OCI-M1 (cell line): ENCODE measurements at places on chromosomes 13 and 19.
A peak's percentile ranks its signal among the peaks of the same experiment; 100 is the strongest.

DNA sequence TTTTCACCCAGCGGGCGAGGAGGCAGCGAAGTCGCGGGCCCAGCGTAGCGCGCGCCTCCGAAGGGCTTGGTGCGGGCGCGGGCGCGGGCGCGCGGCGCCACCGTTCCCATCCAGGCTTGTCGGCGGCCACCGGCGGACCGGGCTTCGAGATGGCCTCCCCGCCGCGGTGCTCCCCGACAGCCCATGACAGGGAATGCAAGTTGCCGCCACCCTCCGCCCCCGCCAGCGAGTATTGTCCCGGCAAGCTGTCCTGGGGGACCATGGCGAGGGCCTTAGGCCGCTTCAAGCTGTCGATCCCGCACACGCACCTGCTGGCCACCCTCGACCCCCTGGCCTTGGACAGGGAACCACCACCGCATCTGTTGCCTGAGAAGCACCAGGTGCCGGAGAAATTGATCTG lies at the start of gene WDR88:
Gene WDR88, plus strand, starts transcription at position 94 of the 400 bp plus-strand sequence. Its CDS starts 56 bp downstream, at position 150.
- no peak for DNase-seq

GRCh38 chr19:16420781-16421386 lies 50.9 kb downstream of the EPS15L1 start:
- no peak for DNase-seq

- DNase-seq, result peak; percentile 80
Measured at GRCh38 chr19:29966588-29967249, 24.7 kb downstream of the URI1 start.

- no peak for DNase-seq
Measured at GRCh38 chr19:47573071-47574026, at the start of gene ZNF541. Gene ZNF541 (minus strand): TSS chr19:47573148. CDS start chr19:47555856, 17,292 bp downstream.

DNA sequence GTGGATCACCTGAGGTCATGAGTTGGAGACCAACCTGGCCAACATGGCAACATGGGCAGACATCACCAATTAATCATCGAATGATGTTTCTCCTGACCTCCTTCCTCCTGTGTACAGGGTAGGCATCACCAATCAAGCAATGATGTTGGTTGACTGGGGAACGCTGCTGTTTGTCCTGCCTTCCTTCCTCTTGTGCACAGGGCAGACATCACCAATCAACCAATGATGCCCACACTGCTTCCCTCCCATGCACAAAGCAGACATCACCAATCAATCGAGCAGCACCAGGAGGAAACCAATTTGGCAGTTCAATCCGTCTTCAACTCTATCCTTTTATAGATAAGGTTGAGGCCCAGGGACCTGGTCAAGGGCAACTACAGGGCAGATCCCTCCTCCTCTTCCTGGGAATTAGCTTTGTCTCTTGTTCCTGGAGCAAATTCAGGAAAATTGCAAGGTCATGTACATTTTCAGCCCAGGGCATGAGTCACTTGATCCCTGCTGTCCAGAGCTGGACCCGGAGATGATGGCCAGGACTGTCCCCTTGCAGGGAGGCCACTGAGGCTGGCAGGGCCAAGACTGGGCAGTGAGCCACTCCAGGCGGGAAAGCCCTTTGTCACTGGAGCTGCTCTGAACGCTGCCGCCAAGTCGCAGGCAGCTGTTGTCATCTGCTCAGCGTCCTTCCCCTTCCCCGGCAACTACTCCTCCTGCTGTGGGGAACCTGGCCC lies 5.3 kb upstream of the CSNK1G2 start:
- DNase-seq, result peak; percentile 46

GRCh38 chr19:16026756-16027155 lies 49.5 kb upstream of the TPM4 start:
- DNase-seq, result no peak

DNA sequence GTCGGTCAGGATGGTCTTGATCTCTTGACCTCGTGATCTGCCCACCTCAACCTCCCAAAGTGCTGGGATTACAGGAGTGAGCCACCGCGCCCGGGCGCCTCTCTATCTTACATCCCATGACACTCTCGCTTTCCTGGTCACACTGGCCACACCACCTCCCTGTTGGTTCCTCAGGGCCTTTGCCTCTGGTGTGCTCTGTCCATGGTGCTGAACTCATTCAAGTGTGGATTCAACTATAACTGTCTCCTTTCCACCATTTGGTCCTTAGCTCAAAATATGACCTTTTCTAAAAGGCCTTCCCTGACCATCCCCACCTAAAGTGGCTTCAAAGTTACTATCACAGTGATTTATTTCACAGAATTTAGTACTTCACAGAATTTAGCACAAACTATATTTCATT lies 3.7 kb upstream of the SMIM17 start:
- peak; percentile 74 for DNase-seq

- no peak for DNase-seq
Measured at GRCh38 chr13:46195016-46195415, 13.0 kb upstream of the LCP1 start.

- peak; percentile 79 for DNase-seq
Measured at GRCh38 chr13:97583907-97584497, 150.0 kb downstream of the RAP2A start.

- no peak for DNase-seq
Measured at GRCh38 chr19:5251096-5252065, 89.2 kb downstream of the PTPRS start.

- peak; percentile 73 for DNase-seq
Measured at GRCh38 chr13:79405501-79405830, 589 bp downstream of the RBM26 start.

DNA sequence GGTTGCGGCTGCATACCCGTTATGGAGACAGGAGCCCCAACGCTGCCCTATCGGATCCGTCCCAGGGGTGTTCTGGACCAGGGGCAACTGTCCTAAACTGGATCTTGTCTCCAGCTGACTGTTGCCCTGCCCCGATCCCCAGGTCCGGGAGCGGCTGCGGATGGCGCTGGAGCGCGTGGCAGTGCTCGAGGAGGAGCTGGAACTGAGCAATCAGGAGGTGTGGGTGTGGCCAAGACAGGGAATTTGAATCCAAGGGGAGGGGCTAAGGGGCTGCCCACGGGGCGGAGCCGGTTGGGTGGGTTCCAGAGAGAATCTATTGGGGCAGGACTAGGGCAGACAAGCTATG lies 9.9 kb downstream of the PPFIA3 start:
- DNase-seq, result no peak

GRCh38 chr13:23020246-23020843 lies 160.4 kb upstream of the SGCG start:
- DNase-seq, result peak; percentile 78

DNA sequence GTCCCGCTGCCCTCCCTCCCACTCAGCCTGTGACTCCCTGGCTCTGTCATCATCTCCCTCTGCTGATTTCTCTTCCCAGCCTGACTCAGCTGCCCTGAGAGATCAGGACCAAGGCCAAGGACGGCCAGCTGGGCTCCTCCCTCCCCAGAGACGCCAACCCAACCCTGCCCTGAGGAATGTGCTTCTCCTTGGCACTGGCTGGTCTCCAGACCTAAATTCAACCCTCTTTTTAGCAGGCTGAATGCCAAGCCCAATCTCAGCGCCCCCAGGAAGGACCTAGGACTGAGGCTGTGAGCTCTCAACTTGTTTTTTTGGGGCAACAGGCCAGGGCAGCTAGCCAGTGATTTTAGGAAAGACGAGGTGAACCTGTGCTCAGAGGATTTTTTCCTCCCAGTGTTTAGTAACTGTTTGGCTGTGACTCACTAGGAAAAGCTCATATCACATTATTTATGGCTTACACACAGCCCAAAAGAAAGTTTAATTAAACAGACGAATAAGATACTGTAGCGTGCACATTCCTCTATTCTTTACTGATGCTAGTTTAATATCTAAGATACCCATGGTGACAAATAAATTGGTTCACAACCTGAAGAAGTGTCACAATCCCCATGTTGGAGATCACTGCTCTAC lies 7.4 kb upstream of the IGFL1 start:
- peak; percentile 12 for DNase-seq

- no peak for DNase-seq
Measured at GRCh38 chr13:33870046-33870668, 52.2 kb downstream of the RFC3 start.

DNA sequence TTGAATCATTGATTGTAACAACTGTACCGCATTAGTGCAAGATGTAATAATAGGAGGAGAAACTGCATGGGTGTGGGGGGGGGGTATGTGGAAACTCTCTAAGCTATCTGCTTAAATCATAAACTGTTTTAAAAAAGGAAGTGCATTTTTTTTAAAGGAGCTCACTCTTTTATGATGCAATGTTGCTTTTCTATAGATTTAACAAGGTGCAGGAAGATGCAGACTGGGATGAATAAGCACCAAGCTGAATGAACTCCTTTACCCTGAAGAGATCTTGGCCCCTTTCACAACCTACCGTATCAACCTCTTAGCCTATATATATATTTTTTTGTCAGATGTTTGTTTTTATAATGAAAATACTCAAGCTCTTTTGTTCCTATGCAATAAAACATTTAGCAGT lies 95.9 kb downstream of the AKAP11 start:
- DNase-seq, result peak; percentile 82

GRCh38 chr13:33139780-33140535 lies 123.7 kb downstream of the KL start:
- no peak for DNase-seq

DNA sequence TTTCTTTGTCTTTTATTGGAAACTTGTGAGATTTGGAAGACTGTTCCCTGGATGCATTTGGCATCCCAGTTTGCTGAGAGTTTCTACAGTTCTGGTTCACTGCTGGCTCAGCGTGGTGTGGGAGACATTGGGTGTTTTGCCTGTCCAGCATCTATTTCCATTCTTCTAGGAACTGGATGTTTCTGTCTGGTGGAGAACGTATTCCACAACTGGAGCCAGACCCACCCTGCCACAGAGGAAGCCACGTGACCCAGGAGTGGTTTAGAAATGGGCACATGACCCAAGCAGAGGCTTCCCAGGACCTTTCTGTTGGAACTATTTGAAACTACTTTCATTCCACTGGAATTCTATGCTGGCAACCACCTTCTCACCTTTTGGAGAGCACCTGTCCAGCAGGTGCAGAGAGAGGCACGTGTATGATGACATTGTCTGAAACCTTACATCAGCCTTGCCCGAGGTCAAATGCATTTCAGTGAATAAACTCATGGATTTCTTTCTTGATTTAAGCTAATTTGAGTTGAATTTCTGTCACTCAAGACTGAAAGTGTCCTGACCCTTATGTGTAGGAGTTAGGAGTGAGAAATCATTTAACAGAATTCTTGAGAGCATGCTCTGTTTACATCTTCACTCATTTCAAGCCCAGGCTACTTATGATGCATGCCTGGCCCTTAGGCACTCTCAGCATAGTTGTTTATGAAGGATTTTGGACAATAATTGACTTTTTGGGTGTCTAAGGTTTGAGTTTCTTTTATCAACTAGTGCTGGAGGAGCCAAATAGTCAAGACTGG lies 121.8 kb downstream of the AKAP11 start:
- no peak for DNase-seq

DNA sequence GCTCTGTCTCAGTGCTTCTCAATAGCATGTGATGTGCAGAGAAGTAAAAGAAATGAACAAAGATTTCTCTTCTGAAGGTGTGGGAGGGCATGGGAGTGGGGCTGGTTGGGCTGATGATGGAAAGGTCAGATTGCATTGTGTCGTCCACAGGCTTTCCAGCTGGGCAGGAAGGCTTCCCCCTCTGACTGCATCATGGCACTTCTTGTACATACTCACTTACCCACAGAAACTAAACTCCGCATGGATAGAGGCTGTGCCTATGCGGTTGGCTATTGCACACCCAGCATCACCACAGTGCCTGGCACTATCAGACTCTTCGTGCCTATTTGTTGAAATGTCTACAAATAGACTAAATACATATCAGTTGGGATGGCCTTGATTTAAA lies 24.4 kb upstream of the TNFSF11 start:
- peak; percentile 42 for DNase-seq

- no peak for DNase-seq
Measured at GRCh38 chr13:98144801-98145350, 2.0 kb downstream of the FARP1 start.

- DNase-seq, result no peak
Measured at GRCh38 chr13:110813646-110814624, 100.4 kb downstream of the ING1 start.

- peak; percentile 90 for DNase-seq
Measured at GRCh38 chr19:41352609-41353465, 885 bp downstream of the TGFB1 start.
